Small intestine (tissue), 16 donors: ENCODE measurements at places on chromosomes 3 and 15. TPM values are rescaled to one million over a fixed set of nuclear protein-coding genes. Genes with fewer than 3 reads are reported as not detected.

DNA sequence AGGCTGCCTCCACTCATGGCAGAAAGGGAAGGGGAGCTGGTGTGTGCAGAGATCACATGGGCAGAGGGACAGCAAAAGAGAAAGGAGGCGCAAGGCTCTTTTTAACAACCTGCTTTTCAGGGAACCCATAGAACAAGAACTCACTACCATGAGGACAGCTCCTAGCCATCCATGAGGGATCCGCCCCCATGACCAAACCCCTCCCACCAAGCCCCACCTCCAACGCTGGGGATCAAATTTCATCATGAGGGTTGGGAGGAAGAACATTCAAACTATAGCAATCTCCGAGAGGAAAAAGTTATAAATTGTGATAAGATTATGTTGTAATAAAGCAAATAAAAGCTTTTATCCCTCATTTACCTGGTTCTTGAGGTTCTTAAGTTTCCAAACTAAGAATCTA lies 84.7 kb upstream of the LMCD1 start:
- no peak overlapping the region for H3K27ac ChIP-seq
- no peaks in the 10 kb centered on the region for H3K36me3 ChIP-seq
- H3K4me3 ChIP-seq, result no peak overlapping the region
- H3K4me1 ChIP-seq, result no peaks in the 10 kb centered on the region
- H3K27me3 ChIP-seq, result no peaks in the 10 kb centered on the region
- peak; percentile 21 for DNase-seq

- no peak overlapping the region for H3K27ac ChIP-seq
- H3K27me3 ChIP-seq, result no peaks in the 10 kb centered on the region
- no peak overlapping the region for H3K4me3 ChIP-seq
- no peaks in the 10 kb centered on the region for H3K36me3 ChIP-seq
- DNase-seq, result no peak
These were observed 64.0 kb downstream of the USP13 start for GRCh38 chr3:179716811-179717210.

GRCh38 chr3:23767546-23767945 lies 38.2 kb upstream of the UBE2E1 start:
- DNase-seq, result no peak
- H3K4me1 ChIP-seq, result no peaks in the 10 kb centered on the region
- no peak overlapping the region for H3K4me3 ChIP-seq
- no peaks in the 10 kb centered on the region for H3K36me3 ChIP-seq

DNA sequence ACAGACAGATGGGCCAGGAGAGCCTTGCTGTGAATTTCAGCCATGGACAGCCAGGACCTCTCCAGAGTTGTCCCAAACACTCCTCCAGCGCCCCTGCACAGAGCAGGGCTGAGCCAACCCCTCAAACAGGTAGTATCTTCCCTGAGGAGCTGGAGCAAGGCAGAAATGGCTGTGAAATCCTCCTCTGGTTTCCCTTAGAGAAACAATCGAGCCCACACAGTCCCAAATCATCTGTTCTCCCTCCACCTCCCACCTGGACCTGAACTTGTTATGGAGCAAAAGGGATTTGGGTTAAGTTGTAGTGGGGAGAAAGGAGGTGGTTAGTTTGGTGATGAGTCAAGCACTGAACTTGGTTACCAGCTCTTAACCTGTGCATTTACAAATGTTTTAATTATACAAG lies 205.7 kb upstream of the BHLHE40 start:
- H3K27me3 ChIP-seq, result no peaks in the 10 kb centered on the region
- H3K4me1 ChIP-seq, result peaks cover 40% of the 10 kb centered on the region
- no peak for DNase-seq
- H3K4me3 ChIP-seq, result no peak overlapping the region
- no peaks in the 10 kb centered on the region for H3K36me3 ChIP-seq
- no peak overlapping the region for H3K27ac ChIP-seq

PLSCR2 gene
- polyA plus RNA-seq, result not detected

DNA sequence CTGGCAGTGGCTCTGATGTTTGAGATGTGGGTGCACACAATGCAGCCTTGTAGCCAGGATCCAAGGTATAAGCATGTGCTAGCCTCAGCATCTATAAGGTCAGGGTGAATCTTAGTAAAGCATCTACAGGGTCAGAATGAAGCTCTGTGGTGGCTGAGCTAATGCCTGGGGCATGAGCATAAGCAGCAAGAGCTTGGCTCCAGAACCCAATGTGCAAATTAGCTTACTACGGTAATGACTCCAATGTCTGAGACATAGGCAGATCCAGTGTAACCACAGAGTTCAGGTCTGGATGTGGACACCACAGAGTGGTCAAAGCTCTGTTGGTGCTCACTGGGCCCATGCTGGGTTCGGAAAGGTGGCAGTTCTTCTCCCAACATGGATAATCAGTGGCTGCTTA lies 304.5 kb upstream of the NECTIN3 start:
- no peak for DNase-seq
- no peak overlapping the region for H3K4me3 ChIP-seq
- H3K4me1 ChIP-seq, result no peaks in the 10 kb centered on the region
- H3K36me3 ChIP-seq, result no peaks in the 10 kb centered on the region

- H3K27ac ChIP-seq, result no peak overlapping the region
- DNase-seq, result no peak
- H3K36me3 ChIP-seq, result no peaks in the 10 kb centered on the region
- no peaks in the 10 kb centered on the region for H3K27me3 ChIP-seq
These were observed 17.1 kb upstream of the CSRNP1 start for GRCh38 chr3:39170461-39170860.

DNA sequence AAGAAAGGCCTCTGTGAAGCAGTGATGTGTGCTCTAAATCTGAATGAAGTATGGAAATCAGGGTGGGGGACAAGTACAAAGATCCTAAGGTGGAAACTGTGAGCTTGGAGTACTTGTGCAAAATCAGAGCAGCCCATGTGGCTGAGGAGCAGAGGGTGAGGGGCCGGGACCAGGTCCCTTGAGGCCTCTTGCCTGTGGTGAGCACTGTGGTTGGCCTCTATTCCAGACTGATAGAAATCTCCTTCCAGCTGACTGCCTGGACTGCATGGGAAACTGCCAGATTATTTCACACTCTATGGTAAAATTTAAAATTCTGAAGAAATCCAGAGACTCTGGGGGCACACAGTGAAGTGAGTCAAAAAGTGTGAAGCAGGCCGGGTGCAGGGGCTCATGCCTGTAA lies 81.4 kb downstream of the TM4SF4 start:
- no peaks in the 10 kb centered on the region for H3K36me3 ChIP-seq
- H3K4me1 ChIP-seq, result peaks cover 4% of the 10 kb centered on the region

DNA sequence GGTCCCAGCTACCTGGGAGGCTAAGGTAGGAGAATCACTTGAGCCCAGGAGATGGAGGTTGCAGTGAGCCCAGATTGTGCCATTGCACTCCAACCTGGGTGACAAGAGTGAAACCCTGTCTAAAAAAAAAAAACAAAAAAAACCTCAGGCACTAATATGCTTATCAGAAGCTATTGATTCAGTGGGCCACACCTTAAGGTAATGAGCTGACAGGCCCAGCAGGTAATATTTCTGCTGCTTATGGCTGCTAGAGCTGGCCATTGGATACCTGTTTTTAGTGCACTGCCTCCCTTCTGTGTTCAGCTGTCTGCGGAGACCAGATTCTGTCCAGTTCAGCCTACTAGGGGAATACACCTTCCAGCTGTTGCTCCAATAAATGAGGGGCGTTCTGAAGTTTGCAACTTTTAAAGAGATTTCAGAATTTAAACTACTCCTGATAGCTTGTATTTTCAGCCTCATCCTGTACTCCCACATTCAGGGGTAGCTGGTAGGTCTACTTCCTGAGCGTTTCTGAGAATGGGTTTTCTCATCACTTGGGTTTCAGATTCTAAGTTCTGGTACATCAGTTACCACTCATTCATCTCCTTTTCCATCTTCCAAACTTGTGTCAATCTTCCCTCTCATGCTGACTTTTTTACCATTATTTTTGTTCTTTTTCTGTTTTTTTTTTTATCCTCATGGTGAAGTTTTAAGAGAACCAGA lies 69.0 kb downstream of the ATP11B start:
- H3K27me3 ChIP-seq, result no peaks in the 10 kb centered on the region
- no peak overlapping the region for H3K4me3 ChIP-seq
- DNase-seq, result peak; percentile 67
- H3K4me1 ChIP-seq, result no peaks in the 10 kb centered on the region

GRCh38 chr3:113898892-113899291 lies 48.9 kb upstream of the ZDHHC23 start:
- H3K4me1 ChIP-seq, result no peaks in the 10 kb centered on the region
- peak overlapping the region; percentile 19 for H3K4me3 ChIP-seq
- no peak overlapping the region for H3K27ac ChIP-seq
- H3K27me3 ChIP-seq, result no peaks in the 10 kb centered on the region
- peaks cover 2% of the 10 kb centered on the region for H3K36me3 ChIP-seq
- no peak for DNase-seq

PFKFB4 gene
- 21.1 TPM for polyA plus RNA-seq

NME9 gene
- polyA plus RNA-seq, result not detected

GRCh38 chr3:129112308-129113052 lies 9.1 kb downstream of the RAB43 start:
- no peak overlapping the region for H3K4me3 ChIP-seq
- H3K4me1 ChIP-seq, result peaks cover 14% of the 10 kb centered on the region
- no peaks in the 10 kb centered on the region for H3K27me3 ChIP-seq
- DNase-seq, result no peak

- H3K27me3 ChIP-seq, result no peaks in the 10 kb centered on the region
- no peak overlapping the region for H3K4me3 ChIP-seq
- DNase-seq, result no peak
- no peaks in the 10 kb centered on the region for H3K4me1 ChIP-seq
- no peak overlapping the region for H3K27ac ChIP-seq
These were observed 34.2 kb upstream of the SKIL start for GRCh38 chr3:170323331-170323730.

- H3K36me3 ChIP-seq, result no peaks in the 10 kb centered on the region
- peaks cover 6% of the 10 kb centered on the region for H3K4me1 ChIP-seq
- H3K4me3 ChIP-seq, result no peak overlapping the region
- H3K27me3 ChIP-seq, result no peaks in the 10 kb centered on the region
These were observed 220.0 kb upstream of the UMPS start for GRCh38 chr3:124510290-124510689.

GRCh38 chr15:40307421-40308211 lies at the start of gene PLCB2:
Gene PLCB2 (minus strand): TSS chr15:40307935. CDS start chr15:40307672, 263 bp downstream.
- H3K27me3 ChIP-seq, result no peaks in the 10 kb centered on the region
- no peaks in the 10 kb centered on the region for H3K36me3 ChIP-seq
- peak within 1 kb of the TSS; percentile 83 for H3K27ac ChIP-seq

DNA sequence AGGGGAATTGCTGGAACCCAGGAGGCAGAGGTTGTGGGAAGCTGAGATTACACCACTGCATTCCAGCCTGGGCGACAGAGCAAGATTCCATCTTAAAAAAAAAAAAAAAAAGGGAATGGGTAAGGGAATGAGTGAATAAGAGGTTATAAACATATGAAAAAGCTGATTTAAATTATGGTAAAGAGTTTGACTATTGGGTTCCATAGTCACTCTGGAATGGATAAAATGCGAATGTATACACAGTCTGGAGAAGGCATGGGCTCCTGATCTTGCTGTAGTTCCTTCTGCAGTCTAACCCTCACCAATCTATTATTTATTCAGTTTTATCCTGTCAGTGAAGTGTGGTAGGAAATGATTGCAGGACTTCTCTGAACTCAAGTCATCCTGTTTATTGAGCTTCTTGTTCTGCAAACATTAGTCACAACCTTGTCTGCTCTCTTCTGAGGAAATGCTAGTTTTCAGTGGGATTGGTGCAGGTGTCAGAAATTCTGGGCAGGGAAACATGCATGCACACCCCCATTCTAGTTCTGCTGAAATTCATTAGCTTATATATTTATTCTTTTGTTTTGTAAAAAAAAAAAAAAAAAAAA lies 190.9 kb upstream of the CFAP20DC start:
- no peak overlapping the region for H3K27ac ChIP-seq
- no peak overlapping the region for H3K4me3 ChIP-seq

TMIE gene
- 0.22 TPM for polyA plus RNA-seq

POLQ gene
- 4.2 TPM for polyA plus RNA-seq

DNA sequence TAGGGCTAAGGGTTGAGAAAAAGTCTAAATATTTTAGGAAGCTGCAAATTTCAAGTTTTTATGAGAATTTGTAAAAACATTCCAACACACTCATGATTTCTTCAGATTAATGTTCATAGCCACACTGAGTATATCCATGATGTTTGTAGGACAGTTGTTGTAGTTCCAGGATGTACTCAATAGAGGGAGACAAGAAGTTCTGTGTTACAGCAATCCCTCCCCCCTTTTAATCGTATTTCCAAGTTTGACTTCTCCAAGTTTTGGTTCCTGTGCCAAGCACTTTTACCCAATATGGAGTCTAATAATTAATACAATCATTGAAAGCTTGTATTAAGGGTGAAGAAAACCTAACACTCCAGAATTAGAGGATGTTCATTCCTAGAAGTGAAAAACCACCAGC lies 143.4 kb downstream of the FEZF2 start:
- H3K4me1 ChIP-seq, result no peaks in the 10 kb centered on the region
- H3K4me3 ChIP-seq, result no peak overlapping the region
- no peaks in the 10 kb centered on the region for H3K27me3 ChIP-seq
- DNase-seq, result no peak
- no peaks in the 10 kb centered on the region for H3K36me3 ChIP-seq

- H3K4me3 ChIP-seq, result no peak within 1 kb of the TSS
- H3K27me3 ChIP-seq, result no peaks in the 10 kb centered on the region
- DNase-seq, result no peak
- no peaks in the 10 kb centered on the region for H3K4me1 ChIP-seq
- no peaks in the 10 kb centered on the region for H3K36me3 ChIP-seq
- no peak within 1 kb of the TSS for H3K27ac ChIP-seq
These were observed at the start of gene DRD3 for GRCh38 chr3:114178770-114179368. Gene DRD3 (minus strand): TSS chr3:114179052. CDS start chr3:114171992, 7,060 bp downstream.

DNA sequence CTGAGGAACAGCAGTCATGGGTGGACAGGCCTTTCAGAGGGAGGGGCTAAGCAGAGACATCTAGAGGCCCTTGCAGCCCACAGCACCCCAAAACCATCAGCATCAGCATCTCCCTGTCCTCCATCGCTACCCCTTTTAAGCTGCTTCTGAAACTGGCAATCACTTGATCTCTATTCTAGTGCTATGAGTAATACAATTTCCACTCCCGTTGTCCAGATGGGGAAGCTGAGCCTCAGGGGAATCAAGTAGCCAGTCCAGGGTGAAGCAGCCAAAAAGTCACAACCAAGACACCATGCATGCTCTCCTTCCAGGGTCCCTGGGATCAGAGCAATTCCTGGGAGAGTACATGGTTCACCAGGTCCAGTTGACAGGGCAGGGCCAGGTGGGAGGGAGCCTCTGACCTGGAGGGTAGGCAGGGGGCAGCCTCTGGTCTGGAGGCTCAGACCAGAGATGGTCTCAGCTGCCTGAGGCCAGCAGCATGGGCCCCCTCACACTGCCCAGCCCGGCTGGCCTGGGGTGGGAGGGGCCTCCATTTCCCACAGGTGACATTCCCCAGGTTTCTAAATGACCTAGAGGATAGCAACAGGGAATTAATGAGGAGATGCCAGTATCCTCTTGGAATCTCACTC lies 30.0 kb downstream of the KLHL25 start:
- H3K27me3 ChIP-seq, result no peaks in the 10 kb centered on the region
- no peak overlapping the region for H3K27ac ChIP-seq
- no peak for DNase-seq
- no peak overlapping the region for H3K4me3 ChIP-seq

PARL gene
- 76.7 TPM for polyA plus RNA-seq

MYZAP gene
- polyA plus RNA-seq, result 12.8 TPM

- H3K27ac ChIP-seq, result no peak overlapping the region
- no peak overlapping the region for H3K4me3 ChIP-seq
- no peaks in the 10 kb centered on the region for H3K36me3 ChIP-seq
- no peaks in the 10 kb centered on the region for H3K4me1 ChIP-seq
- H3K27me3 ChIP-seq, result no peaks in the 10 kb centered on the region
- DNase-seq, result peak; percentile 19
These were observed 54.8 kb upstream of the CHRNB4 start for GRCh38 chr15:78695854-78696253.

TNIK gene
- 14.9 TPM for polyA plus RNA-seq

GRCh38 chr3:88046766-88047165 lies 12.0 kb downstream of the CGGBP1 start:
- H3K4me1 ChIP-seq, result no peaks in the 10 kb centered on the region
- H3K27me3 ChIP-seq, result no peaks in the 10 kb centered on the region
- no peaks in the 10 kb centered on the region for H3K36me3 ChIP-seq
- no peak overlapping the region for H3K27ac ChIP-seq
- no peak for DNase-seq
